ENCODE measurements at places on chromosomes 2 and 18.

DNA sequence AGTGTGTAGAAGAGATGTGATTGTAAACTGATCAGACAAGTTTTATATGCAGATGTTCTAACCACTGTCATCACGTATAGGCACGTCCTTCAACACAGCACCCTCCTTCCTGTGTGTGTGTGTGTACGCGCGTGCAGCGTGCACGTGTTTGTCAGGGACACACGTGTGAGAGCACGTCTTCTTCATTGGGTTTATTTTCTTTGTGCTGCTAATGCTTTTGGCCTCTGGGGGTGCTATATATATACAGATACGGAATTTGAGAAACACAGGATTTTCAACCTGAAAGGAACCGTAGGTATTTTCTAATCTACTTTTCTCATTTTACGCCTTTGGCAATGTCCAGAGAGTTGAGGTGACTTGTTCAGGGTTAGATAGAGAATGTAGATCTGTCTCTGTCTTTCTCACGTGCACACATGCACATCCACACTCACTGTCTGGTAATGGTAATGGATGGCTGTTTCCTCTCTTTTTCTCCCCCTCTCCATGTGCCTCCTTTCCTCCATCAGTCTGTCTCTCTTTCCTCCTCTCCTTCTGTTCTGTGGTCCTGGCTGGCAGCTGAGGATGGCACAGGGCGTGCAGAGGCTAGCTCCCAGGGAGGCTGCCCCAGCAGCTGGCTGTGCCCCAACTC lies 13.4 kb upstream of the CELF4 start:
- no peak for DNase-seq

GRCh38 chr2:4973973-4974372 lies 718.2 kb upstream of the SOX11 start:
- no peak for DNase-seq

DNA sequence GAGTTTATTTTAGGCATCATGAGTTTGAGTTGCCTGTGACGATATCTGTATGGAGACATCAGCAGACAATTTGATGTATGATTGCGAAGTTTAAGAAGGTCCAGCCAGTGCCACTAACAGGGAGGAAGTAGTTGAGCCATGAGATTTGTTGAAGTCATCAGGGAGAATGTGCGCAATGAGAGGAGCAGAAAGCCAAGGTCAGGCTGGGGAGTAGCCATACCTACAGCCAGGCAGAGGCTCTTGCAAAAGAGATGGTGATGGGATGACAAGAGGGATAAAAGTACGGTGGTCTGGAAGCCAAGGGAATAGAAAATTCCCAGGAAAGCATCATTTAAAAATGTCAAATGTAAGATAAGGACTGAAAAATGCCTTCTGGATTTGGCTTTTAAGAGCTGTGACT lies 51.2 kb downstream of the LIMS1 start:
- no peak for DNase-seq

DNA sequence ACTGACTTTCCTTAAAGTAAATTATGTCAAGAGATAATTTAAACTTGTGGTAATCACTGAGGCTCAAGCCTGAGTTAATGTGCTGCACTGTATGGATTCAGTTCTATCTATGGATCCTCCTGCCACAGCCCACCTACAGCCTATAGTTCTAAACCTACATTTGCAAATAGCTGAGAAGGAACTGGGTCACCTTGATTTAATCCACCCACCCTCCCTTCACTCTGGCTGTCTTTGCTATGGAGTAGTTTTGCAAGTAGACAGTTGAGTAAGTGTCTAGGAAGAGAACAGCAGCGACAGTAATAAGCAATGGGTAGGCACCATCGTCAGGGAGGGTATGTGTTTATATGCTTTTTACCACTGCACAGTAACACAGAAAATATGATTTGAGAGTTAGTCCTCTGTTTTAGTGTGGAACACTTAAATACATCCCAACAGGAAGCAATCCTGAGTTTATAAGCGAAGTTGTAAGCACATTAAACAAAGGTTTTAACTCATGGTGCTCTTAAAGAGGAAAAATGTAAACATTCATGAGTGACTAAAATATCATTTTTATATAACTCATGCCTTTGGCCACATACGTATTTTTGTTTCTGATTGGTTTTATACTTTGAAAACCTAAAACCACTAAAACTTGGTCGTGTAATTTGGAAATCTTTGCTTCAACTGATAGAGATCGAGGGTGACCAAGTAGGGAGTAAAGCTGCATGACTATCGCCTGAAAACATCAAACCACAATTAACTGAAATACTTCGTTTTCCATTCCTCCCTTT lies 36.3 kb upstream of the CHRNA1 start:
- no peak for DNase-seq

DNA sequence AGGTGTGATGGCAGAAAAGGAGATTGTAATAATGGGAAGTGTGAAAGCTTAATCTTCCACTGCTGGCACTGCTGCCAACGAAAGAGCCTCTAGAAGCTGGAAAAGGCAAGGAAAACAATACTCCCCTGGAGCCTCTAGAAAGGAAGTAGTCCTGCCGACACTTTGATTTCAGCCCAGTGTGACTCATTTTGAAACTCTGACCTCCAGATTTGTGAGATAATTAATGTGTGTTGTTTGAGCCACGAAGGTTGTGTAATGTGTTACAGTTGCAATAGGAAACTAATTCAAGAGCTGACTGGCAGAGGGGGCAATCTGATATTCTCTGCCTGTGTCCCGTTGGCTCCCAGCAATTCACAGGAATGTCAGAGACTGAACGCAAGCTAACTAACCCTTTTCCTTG lies 219.2 kb upstream of the UBE2E3 start:
- DNase-seq = no peak

DNA sequence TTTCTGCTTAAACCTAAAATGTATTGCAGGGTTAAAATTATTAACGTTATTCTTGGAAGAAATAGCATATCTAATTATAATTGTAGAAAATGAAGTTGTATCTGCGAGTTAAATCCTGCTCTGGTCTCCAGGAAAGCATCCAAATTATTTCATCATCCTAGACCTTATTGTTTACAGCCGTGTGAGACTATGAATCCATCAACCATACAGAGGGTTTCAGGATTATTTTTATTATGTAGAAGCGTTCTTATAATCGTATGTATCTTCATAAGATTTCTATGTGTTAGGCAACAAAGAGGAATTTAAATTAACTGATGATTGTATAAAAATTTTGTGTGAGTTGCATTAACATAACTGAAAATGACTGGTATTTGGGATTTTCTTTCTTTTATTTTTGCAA lies 14.5 kb upstream of the DSC3 start:
- no peak for DNase-seq

- no peak for DNase-seq
Measured at GRCh38 chr2:65997961-65998360, 437.0 kb upstream of the MEIS1 start.

DNA sequence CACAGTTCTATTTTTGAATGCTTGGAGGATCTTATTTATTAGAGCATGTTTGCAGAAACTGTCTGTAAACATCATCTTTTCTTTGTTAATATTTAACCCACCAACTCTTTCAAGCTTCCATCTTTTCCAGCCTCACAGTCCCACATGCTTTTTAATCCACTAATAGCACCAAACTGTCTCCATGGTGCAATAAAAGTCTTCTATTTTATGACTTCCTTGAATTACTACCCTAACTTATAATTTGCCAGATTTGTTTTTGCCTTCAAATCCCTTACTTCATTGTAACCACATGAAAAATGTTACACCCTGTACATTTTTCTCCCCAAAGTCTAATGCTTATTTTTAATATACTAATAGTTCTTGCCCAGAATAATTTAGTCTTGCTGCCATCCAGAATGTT lies 792.6 kb downstream of the PLCL1 start:
- no peak for DNase-seq

Data from stimulated activated CD4-positive, alpha-beta T cell treated with anti-CD3 and anti-CD28 coated beads, Interleukin-15, amount 100 ng/mL, for 1 hour (primary cell).